Skeletal muscle tissue (tissue), 5 donors: ENCODE measurements at places on chromosomes 2 and 18. TPM values are rescaled to one million over a fixed set of nuclear protein-coding genes. Genes with fewer than 3 reads are reported as not detected.

Gene SLC19A3
- 4.2 TPM for total RNA-seq

Gene KIF5C
- 1.0 TPM for total RNA-seq

Gene ACOXL
- not detected for total RNA-seq

Gene MERTK
- total RNA-seq, result 4.2 TPM

Gene WDR7
- 67.3 TPM for total RNA-seq

Gene CD207
- total RNA-seq, result under 0.01 TPM

Gene CTAGE1
- total RNA-seq, result not detected

Gene FBXO41
- under 0.01 TPM for total RNA-seq

Gene RAB27B
- 1.0 TPM for total RNA-seq

Gene ASPRV1
- 1.6 TPM for total RNA-seq

Gene CCDC121
- total RNA-seq, result 6.3 TPM

Gene NDUFV2
- 124 TPM for total RNA-seq

Gene REG1B
- not detected for total RNA-seq

Gene CRYBA2
- total RNA-seq, result not detected

Gene ASB18
- total RNA-seq, result 3.1 TPM

Gene LYG2
- not detected for total RNA-seq

Gene CRYGC
- total RNA-seq, result not detected

Gene TTC27
- 23.5 TPM for total RNA-seq

Gene DCDC2C
- not detected for total RNA-seq
